ENCODE measurements at places on chromosomes 12 and 14.

- DNase-seq: no peak
Observed at GRCh38 chr12:3047961-3048360, 29.2 kb upstream of the TSPAN9 start.

DNA sequence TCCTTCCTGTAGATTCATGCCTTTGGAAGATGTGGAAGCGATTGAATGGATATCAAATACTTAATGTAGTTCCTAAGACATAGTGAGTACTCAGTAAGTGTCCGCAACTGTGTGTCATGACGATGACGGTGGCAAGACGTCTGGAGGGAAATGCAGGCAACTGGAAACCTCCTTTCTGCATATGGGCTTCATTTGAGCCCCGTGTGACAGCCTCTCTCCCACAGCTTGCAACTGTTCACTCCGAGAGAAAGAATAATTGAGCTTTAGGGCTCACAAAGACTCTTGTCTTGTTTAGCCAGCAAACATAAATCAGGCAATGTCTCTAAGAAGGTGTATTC is 6.9 kb downstream of the CFAP251 start:
- no peak for DNase-seq

- no peak for DNase-seq
Observed at GRCh38 chr12:104433061-104433460, 23.7 kb upstream of the CHST11 start.

GRCh38 chr14:54867011-54867410 is 35.6 kb downstream of the GCH1 start:
- no peak for DNase-seq

DNA sequence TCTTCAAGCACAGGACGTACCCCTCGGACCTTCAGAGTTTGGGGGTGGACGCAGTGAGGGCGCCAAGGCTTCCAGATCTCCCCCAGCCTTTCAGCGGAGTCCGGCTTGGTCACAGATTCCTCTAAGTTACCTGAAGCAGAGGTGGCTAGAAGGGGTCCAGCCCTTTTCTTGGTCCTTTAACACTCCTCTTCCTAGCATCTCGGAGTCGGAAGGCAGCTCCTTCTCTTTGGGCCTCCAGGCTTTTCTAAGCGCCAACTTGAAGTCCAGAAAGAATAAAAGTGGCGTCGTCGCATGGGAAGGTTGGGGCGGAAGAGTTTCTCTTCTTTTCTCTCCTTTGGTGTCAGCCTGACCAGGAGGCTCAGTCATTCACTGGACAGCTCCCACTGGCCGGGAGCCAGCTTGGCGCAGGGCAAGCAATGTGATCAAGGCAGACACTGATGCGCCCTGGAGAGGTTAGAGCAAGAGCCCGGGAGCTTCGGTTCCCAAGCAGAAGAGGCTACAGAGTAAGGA is 9.6 kb downstream of the OR6S1 start:
- DNase-seq: peak; percentile 33

GRCh38 chr12:74426091-74426490 is 111.5 kb upstream of the ATXN7L3B start:
- DNase-seq: no peak

- no peak for DNase-seq
Observed at GRCh38 chr12:116455540-116456329, 103.4 kb upstream of the MAP1LC3B2 start.

Measured in NCI-H748 treated with DMSO at 0.1 percent for 48 hours (cell line).